ENCODE measurements at places on chromosomes 13 and 19.
A peak's percentile ranks its signal among the peaks of the same experiment; 100 is the strongest.

DNA sequence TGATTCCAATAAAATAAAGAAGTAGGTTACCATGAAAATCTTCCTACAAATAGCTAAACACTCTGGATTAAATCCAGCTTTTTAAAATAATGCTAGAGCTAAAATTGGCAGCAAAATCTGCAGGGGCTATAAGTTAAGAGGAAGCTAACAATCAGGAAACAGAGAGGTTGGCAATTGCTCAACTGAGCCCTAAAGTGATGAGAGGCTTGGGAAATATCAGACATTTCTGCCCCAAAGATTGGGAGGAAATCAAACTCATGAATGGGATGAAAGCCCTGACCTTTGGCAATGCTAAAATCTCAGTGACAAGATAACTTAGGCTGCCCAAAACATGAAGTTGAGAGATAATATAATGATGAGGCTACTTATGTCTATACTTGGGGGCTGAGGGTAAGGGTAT is 1437.9 kb downstream of the EFNB2 start:
- no peak for DNase-seq

DNA sequence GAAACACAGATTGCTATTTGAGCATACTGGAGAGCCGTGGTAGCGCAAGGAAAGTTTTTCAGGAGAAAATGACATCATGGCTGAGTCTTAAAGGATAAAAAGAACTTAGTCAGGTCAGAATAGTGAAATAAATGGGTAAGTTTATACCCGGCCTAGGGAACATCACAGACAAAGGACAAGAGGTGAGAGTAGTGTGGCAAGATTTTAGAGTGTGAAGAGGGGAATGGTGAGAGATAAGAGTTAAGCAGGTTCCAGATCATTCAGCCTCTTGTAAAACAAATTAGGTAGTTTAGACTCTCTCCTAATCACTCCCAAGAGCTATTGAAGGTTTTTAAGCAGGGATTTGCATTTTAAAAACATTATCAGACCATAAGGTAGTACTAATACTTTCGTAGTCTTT is 116.0 kb upstream of the MAB21L1 start:
- DNase-seq: no peak

GRCh38 chr19:39506944-39507714 is 7.8 kb upstream of the SELENOV start:
- DNase-seq: no peak

GRCh38 chr19:39307046-39307821 is 11.0 kb downstream of the IFNL1 start:
- DNase-seq: no peak

GRCh38 chr13:108115738-108116137 is 99.6 kb downstream of the LIG4 start:
- DNase-seq: no peak

DNA sequence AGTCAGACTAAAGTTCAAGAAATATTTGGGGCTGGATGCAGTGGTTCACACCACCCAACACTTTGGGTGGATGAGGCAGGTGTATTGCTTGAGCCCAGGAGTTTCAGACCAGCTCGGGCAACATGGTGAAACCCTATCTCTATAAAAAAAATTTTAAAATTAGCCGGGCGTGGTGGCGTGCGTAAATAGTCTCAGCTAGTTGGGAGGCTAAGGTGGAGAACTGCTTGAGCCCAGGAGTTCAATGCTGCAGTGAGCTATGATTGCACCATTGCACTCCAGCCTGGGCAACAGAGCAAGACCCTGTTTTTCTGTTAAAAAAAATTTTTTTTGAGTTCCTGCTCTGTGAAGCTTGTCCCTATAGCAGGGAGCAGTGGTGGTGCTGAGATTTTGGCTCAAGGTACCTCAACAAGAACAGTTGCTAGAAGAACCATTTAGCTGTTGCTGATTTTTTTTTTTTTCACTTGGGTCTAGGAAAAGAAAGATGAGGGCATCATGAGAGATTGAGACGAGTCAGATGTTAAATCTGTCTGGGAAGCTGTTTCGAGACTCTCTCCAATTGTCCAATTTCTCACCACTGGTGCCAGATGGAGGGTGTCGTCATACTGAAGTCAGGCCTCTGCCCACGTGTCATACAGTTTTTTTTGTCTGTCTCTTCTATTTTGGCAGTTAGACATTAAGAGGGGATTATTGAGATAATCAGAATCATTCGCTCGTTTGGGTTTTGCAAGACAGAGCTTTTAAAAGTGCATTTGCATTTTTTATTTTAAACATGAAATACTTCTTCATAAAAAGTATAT is 3.7 kb downstream of the SLC25A42 start:
- DNase-seq: no peak

DNA sequence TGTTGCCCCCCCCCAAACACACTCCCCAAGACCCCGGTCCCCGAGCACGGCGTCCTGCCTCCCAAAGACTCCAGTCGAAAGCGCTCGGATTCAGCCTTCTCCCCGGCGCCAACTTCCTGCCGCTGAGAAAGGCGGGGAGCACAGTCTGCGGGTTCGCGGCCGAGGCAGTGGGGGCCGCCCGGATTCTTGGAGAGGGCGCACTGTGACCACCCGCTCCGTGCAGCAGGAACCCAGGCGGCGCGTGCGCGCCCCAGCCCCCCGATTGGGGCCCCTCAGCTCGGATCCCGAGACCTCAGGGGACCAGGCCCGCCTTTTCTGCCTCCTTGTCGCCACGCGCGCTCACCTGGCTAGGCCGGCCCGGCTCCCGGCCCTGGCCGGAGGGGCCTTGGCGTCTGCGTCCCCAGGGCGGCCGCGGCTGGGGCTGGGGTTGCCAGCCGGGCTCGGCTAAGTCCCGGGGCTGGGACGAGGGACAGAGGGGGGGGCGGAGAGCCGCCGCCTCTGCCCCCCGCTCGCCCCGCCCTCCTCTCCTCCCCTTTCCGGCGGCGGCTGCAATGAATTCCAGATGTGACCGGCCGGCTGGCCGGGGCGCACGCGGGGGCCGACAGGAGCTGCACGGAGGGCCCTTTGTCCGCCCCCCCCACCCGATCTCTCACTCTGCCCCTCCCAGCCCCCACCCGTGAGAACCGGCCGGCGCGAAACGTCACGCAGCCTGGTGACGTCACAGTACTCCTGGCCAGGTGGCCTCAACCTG is at the start of gene S1PR2:
TSS of gene S1PR2 (minus strand) at position 471 of the 751 bp plus-strand sequence. CDS start 6,426 bp downstream, outside the sequence.
- peak; percentile 51 for DNase-seq

- DNase-seq: no peak
These were observed 129.1 kb upstream of the HTR2A start for GRCh38 chr13:47025791-47026447.

- DNase-seq: peak; percentile 83
These were observed 94.9 kb upstream of the MCF2L start for GRCh38 chr13:112873851-112874750.

GRCh38 chr19:3721131-3721886 is 13.1 kb downstream of the TJP3 start:
- peak; percentile 85 for DNase-seq

DNA sequence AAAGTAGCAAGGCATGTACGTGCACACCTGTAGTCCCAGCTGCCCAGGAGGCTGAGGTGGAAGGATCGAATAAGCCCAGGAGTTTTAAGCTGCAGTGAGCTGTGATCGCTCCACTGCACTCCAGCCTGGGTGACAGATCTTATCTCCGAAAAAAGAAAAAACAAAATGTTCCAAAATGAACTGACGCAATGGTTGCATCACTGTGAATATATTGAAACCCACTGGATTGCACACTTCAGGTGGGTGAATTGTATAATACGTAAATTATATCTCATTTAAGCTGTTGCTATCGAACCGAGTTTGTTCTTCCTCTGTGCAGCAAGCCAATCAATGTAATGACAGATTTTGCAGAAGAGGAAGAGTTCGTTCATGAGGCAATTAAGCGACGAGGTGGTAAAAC is 1.6 kb upstream of the CASP14 start:
- no peak for DNase-seq

- DNase-seq: no peak
These were observed 1042.9 kb downstream of the UQCRFS1 start for GRCh38 chr19:28170066-28170465.

DNA sequence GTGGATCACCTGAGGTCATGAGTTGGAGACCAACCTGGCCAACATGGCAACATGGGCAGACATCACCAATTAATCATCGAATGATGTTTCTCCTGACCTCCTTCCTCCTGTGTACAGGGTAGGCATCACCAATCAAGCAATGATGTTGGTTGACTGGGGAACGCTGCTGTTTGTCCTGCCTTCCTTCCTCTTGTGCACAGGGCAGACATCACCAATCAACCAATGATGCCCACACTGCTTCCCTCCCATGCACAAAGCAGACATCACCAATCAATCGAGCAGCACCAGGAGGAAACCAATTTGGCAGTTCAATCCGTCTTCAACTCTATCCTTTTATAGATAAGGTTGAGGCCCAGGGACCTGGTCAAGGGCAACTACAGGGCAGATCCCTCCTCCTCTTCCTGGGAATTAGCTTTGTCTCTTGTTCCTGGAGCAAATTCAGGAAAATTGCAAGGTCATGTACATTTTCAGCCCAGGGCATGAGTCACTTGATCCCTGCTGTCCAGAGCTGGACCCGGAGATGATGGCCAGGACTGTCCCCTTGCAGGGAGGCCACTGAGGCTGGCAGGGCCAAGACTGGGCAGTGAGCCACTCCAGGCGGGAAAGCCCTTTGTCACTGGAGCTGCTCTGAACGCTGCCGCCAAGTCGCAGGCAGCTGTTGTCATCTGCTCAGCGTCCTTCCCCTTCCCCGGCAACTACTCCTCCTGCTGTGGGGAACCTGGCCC is 5.3 kb upstream of the CSNK1G2 start:
- no peak for DNase-seq

- DNase-seq: no peak
These were observed at the start of gene STARD13 for GRCh38 chr13:33285420-33286124. TSS of gene STARD13 (minus strand) at chr13:33285755. CDS start at chr13:33285638, 117 bp downstream.

- no peak for DNase-seq
These were observed 21.8 kb downstream of the SAFB2 start for GRCh38 chr19:5600797-5601196.

Measured in activated gamma-delta T cell treated with Interleukin-2 at 50 U/mL for 16 hours (primary cell).